ENCODE measurements at places on chromosomes 2 and 18. TPM values are rescaled to one million over a fixed set of nuclear protein-coding genes. Genes with fewer than 3 reads are reported as not detected.

MYOM1 gene
- 0.32 TPM for total RNA-seq

PXDN gene
- 7.1 TPM for total RNA-seq

MYO5B gene
- 29.6 TPM for total RNA-seq

CHRNG gene
- total RNA-seq = not detected

RAB6D gene
- total RNA-seq = not detected

DNA sequence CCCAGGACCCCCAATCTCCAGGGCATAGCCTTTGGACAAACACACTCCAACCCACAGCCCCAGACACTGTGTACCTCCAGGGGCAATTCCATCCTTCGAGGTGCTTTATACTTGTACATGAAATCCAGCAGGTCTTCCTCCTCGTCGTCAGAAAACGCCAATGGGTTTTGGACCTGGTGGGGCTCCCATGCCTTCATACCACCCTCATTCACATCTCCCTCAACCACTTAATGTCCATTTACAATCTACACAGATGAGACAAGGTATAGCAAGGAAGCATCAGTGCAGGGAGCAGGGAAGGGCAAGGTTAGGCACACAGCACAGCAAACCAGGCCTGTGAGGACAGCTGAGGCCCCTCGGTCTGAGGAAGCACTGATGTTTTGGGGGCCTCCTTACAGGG lies 20.6 kb downstream of the MRPL35 start:
- ATAC-seq = no peak

DNA sequence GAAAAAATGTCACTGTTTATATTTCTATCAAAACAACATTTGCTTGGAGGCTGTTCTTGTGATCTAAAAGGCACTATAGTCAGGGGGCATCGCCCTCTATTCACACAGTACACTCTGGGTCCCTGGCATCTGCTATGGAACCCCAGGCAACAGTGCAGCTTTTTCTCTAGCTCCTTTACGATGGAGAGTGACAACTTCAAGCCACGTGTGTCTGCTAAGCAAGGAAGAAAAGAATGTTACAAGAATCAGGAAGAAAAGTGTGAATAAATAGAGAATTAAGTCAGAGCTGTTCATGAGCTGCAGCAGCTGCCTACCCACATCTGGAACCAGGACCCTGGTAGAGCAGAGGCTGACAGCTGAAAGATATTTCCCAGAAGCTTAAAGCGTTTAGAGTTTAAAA lies 11.2 kb downstream of the RND3 start:
- ATAC-seq = no peak

GRCh38 chr18:36028859-36029258 lies 38.5 kb downstream of the RPRD1A start:
- ATAC-seq = no peak

- ATAC-seq = no peak
Measured at GRCh38 chr2:74201196-74201595, 2.8 kb downstream of the MTHFD2 start.

GRCh38 chr18:8730080-8730827 lies 24.9 kb downstream of the MTCL1 start:
- peak; percentile 48 for ATAC-seq

DNA sequence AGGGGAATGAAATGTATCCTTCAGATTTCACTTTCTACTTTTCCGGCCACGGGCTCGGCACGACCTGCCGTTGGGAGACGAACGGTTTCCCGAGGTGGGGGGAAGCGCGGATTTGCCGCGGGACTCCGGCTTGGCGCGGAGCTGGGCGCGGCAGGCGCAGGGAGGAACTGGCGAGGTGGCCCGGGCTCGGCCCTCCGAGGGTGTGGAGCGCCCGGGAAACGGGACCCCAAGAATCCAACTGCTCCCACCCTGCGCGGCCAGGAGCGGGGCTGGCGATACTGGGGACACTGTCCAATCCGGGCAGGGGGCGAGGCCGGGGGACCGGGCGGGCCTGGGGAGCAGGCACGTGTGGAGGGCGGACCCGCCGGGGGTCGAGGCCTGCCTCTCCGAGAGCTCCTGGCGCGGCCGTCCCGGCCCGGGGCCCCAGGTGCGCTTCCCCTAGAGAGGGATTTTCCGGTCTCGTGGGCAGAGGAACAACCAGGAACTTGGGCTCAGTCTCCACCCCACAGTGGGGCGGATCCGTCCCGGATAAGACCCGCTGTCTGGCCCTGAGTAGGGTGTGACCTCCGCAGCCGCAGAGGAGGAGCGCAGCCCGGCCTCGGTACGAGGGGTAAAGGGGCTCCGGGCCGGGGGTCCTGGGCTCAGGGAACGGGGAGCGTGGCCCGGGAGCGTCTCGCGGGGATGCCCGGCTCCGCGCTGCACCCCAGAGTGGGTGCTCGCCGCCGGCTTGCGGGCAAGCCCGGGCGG lies at the start of gene ANXA4:
Gene ANXA4 (plus strand): TSS at position 560 of the 747 bp plus-strand sequence. CDS start 39,432 bp downstream, outside the sequence.
- peak; percentile 94 for ATAC-seq

GRCh38 chr2:150480241-150480640 lies 7.2 kb downstream of the RND3 start:
- ATAC-seq = peak; percentile 3

GRCh38 chr18:77061946-77062517 lies 70.6 kb downstream of the MBP start:
- peak; percentile 27 for ATAC-seq

GRCh38 chr2:101064868-101065549 lies 62.9 kb downstream of the RPL31 start:
- ATAC-seq = peak; percentile 93

DNA sequence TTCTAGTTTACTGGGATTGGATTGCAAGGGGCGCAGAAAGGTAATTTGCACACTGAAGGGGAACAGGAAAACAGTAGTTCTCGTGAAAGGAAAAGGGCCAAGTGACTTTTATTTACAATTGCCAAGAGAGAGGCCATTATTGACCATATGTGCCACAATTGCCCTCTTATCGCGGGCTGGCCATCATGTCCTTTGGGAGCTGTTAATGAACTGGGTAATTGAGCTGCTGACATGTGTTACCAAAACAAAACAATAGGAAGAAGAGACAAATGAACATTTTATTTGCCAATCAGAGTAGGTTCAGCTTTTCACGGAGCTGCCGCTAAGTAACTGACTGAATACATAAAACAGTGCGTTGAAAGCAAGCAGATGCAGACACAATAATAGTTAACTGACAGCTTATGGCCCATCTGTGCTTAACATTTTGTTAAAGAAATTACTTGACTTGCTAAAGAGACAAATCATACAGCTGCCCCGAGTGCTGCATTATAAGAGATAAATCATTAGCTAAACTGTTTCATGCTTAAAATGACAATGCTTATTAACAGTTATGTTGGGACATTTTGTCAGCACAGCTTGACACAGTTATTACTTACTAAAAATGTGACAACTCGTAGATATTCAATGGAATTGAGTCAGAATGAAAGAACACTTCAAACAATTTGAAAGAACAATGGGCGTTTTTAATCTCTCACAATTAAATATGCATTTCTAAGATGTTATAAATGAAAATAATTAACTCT lies 57.5 kb downstream of the PAX3 start:
- no peak for ATAC-seq

- no peak for ATAC-seq
Measured at GRCh38 chr18:62950246-62950645, 234.9 kb downstream of the PHLPP1 start.

DNA sequence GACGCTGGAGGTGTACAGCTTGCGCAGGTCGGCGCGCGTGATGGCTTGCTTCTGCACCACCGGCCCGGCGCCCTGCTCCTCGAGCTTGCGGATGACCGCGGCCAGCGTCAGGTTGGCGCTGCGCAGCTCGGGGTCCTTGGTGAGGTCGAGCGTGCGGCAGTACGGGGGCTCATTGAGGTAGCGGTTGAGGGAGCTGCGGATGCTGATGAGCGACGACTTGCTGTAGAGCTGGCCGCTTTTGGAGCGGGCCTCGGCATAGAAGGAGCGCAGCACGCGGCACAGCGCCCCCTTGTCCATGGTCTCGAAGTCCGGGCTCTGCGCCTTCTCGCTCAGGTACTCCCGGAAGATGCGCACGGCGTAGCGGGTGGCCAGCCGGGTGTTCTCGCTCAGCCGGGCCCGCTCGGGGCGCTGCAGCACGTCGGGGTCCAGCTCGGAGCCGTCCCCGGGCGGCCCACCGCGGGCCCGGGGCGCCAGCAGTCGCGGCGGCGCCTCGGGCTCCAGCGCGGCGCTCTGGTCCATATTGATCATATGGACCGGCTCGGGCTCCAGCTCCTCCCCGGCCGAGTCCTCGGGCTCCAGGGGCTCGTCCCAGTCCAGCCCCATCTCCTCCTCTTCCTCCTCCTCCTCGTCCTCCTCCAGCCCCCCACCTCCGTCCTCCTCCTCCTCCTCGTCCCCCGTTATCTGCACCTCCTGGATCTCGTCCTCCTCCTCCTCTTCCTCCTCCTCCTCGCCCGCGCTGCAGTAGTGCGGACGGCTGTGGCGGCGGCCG lies 523 bp downstream of the KCTD1 start:
- peak; percentile 44 for ATAC-seq

DNA sequence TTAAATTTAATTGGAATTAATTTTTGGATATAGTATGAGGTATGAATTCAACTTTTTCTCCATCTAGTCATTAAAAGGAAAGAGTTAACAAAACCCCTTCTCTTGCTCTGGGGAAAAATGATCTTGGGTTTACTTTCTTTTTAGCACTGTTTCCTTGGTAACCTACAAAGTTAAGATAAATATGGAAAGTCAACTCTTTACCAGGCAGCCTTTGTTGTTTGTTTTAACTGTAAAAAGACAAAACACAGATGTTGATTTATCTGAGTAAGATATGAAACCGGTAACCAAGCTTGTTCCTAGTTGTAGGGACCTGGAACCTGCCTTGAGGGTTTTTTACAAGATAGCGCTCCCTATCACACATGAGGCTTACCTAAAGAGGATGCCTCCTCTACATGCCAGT lies 10.1 kb upstream of the SANBR start:
- ATAC-seq = no peak

- peak; percentile 69 for ATAC-seq
Measured at GRCh38 chr18:3624935-3625741, 175.2 kb downstream of the TGIF1 start.

DNA sequence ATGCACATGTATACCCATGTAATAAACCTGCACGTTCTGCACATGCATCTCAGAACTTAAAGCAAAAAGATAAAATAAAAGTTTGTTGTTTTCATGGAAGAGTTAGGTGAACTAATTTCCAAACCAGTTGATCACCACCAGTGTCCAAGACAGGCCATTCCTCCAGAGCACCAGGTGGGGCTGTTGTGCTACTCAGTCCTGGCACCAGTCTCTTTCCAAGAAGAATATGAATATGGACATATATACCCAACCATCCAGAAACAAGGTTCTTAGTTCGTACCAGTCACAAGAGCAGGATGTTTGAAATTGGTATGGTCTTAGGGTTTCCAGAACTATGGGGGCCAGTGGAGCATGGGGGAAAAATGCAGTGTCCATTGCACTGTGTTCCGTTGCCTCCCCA lies 17.2 kb upstream of the TNP1 start:
- no peak for ATAC-seq

GRCh38 chr18:53952700-53953099 lies 271.8 kb downstream of the MBD2 start:
- no peak for ATAC-seq

DNA sequence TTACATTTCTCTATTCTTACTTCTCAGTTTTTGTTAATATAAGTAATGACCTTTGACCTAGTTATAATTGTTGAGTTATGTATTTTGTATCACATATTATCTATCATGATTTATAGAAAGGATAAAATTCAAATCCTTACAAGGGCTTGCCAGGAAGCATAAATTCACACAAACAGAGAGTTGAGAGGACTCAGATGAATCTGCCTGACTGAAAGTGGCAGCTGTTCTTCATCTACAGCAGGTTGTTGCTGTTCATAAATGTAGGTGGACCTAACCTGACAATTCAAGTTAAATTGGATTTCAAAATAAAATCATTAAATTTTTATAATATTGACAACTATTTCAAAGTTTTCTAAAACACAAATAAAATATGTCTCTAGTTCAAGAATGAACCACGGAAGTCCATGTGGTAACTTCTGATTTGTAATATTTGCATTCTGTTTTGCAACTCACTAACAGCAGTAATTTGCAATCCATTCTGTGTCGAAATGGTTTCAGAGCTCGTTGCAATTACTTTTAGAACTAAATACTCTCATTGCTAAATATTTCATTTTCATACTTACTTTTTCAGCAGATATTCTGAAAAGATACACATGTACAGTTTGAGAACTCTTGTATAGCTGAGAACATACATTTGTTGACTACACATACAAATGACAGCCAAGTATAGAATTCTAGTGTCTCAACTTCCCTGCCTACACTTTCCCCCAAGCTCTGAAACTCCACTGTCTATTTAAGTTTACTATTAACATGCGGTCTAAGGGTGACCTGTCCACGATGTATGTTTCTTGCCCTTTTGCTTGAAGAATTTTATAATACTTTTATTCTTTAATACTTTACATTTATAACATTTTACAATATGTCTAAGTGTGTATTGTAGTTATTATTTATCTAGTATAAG lies 25.7 kb downstream of the SCN7A start:
- no peak for ATAC-seq

- ATAC-seq = no peak
Measured at GRCh38 chr2:95048825-95049682, 23.5 kb downstream of the MAL start.

DNA sequence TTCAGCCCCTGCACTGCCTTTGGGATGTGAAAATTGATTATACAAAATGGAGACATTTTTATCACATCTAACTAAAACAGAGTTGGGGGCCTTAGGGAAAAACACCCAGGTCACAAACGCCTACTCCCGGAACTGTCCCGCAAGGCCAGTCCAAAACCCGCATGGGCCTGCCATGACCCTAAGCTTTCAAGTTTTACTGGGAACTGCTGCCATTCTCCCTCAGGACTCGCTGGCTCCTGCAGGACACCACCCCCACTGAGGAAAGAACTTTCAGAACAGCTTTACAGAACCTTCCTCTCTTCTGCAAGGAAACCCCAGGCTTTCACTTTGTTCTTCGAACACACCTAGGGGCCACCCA lies 320.4 kb upstream of the HS6ST1 start:
- ATAC-seq = no peak

DNA sequence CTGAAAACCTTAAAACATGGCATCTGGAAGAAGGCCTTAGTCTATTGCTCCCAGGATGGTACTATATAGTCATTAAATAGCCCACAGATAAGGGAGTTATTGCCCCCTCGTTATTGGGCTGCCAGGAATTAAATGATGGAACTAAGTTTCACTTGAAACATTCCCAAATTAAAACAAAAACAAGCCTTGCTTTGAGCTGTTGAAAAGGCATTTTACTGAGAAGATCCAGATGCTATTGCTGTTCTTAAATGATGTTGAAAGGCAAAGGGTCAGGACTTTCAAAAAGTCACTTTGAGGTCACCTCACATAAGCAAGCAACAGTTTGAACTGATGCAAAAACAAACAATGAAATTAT lies 2.0 kb upstream of the AMMECR1L start:
- ATAC-seq = no peak

GRCh38 chr2:102030502-102030854 lies 38.7 kb downstream of the IL1R2 start:
- ATAC-seq = no peak

GRCh38 chr2:3650140-3650920 lies 7.7 kb upstream of the ALLC start:
- ATAC-seq = no peak

- no peak for ATAC-seq
Measured at GRCh38 chr2:220002251-220002650, 374.8 kb downstream of the SLC4A3 start.
